Fibroblast of villous mesenchyme (primary cell): ENCODE measurements at places on chromosomes 13 and 19.
A peak's percentile ranks its signal among the peaks of the same experiment; 100 is the strongest.

- no peak for DNase-seq
Measured at GRCh38 chr13:112210371-112210770, 143.4 kb downstream of the SOX1 start.

GRCh38 chr13:78601874-78602560 is 1.3 kb downstream of the POU4F1 start:
- no peak for DNase-seq

- peak; percentile 36 for DNase-seq
Measured at GRCh38 chr19:8654591-8655339, 24.3 kb downstream of the NFILZ start.

DNA sequence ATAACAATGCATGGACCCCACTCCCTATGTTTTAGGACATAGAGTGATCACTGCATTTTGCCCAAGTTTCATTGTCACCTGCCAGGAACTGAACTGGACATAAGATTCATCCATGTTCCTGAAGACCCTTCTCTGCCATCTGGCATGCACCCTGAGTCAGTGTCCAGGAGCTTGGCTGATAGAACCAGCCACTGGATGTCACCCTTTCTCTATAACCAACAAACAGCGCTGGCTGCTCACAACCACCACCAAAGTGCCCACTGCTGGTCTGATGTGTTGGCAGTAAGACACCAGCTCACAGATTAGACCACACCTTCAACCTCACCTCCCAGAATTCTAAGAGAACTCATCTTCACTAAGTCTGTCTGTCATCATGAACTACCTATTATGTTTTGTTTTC is 333.4 kb downstream of the ITGBL1 start:
- peak; percentile 19 for DNase-seq
